ENCODE measurements at places on chromosomes 3 and 15.
A peak's percentile ranks its signal among the peaks of the same experiment; 100 is the strongest.

- DNase-seq, result no peak
These were observed 291.7 kb downstream of the FAM43A start for GRCh38 chr3:194977356-194977755.

- DNase-seq, result no peak
These were observed 85.0 kb upstream of the P3H2 start for GRCh38 chr3:190205739-190206138.

DNA sequence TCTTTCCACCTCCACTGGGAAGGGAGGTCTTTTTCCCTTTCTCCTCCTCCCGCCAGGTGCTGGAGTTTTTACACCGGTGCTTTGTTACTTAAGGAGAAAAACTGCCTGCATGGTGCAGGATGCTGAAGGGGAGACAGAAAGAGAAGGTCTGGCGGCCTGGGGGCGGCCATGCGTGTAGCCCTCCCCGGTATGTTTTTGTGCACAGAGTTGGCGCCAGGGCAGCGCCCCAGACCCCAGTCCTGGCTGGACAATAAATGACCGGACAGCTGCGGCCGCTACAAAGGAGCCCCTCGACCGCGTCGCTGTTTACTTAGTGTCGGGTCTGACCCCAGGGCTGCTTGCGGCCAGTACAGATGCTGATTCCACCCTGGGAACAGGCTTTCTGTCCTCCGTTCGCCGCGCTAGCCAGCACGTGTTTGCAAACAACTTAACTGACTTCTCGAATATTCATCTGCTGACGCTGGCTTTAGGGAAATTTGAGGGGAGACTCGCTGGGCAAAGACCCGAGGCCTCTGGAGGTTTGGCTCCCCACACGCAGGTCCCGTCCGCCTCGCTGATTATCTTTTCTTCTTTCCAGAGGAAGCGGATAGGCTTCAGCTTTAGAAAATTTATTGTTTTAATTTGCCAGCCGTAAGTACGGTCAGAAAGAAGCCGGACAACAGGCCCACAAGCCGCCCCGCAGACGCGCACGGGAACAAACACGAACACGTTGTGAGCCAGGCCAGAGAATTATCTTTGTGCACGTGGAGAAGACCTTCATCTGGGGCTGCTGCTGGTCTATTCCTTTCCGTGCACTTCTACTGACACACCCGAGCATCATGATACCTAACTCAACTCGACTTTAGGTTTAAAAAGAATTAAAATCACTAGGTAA is 46.9 kb downstream of the ZIC4 start:
- DNase-seq, result no peak

DNA sequence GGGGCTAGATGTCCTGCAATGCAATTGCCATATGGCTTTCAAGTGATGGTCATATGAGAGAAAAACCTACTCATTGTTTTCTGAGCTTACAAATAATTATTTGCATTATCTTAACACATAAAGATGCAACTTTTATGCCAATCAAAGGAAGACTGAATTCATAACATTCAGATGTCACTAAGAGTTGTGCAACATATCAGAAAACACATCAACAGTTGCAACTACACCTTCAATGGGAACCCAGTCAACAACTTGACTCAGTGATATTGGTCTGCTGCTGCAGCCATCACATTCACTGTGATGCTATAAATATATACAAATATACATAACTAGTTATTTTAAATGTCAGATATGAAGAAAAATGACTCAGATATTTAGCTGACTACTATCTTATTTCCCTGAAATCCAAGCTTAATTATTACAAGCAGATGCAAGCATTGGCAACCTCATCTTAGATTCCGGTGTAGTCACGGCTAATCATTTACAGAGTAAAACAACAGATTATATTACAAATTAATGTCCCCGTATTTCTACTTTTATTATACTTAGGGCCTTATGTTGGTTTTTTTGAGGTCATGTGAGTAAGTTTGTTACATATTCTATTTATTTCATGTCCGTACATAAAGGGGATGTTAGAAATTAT is 23.7 kb downstream of the CNTN3 start:
- DNase-seq, result no peak

GRCh38 chr3:164018500-164018899 is 1059.8 kb downstream of the SI start:
- no peak for DNase-seq

GRCh38 chr15:50883903-50884302 is 24.6 kb upstream of the AP4E1 start:
- DNase-seq, result peak; percentile 39

- no peak for DNase-seq
These were observed 93.5 kb downstream of the WDR72 start for GRCh38 chr15:53665930-53666329.

DNA sequence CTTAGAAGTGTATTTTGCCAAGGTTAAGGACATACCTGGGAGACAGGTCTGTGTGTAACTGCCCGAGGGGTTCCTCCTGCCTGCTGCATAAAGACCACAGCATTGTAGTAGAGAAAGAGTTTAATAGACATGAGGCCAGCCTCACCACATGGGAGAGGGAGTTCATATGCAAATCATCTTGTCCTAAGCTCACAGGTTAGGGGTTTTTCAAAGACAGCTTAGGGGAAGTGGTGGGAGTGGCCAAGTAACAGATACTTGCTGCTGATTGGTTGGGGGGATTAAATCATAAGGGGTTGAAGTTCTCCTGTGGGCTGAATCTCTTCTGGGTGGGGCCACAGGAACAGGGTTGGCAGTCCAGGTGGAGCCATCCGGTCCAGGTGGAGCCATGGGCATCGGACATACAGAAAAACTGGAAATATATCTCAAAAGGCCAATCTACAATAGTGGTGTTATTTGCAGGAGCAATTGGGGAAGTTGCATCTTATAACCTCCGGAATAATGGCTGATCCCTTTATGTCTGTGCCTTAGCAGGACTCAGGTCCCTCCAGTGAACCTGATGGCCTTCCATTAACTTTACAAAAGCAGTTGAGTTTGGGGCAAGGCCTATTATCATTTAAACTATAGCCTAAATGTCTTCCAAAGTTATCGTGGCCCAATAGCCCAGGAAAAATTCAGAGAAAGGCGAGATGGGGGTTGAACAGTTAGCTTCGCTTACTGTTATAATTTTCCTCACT is 86.0 kb upstream of the MFGE8 start:
- no peak for DNase-seq

GRCh38 chr15:44519537-44519936 is 17.4 kb upstream of the EIF3J start:
- DNase-seq, result no peak

DNA sequence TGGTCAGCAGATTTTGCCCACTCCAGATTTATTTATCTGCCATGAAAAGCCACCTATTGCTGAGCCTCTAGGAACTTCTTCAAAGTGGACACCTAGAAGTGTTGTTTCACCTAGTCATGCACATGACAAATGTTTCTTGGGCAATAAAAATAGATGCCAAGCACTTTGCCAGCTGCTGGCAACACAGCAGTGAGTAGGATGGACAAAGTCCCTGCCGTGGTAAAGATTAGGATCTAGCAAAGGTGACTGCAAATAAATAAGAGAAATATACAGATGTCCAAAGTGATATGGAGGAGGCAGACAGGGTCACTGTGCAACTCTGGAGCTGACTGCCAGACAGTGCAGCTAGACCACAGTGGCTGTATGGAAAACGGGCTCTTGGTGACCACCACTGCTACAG is 137.9 kb downstream of the SUCLG2 start:
- DNase-seq, result no peak

Measured in CD4-positive, alpha-beta T cell treated with Interleukin-4 for 4 hours (primary cell).